Posterior vena cava (tissue), 2 donors: ENCODE measurements at places on chromosomes 11 and 22. TPM values are rescaled to one million over a fixed set of nuclear protein-coding genes. Genes with fewer than 3 reads are reported as not detected.

The FXYD2 gene
- 3.6 TPM for total RNA-seq

The SPI1 gene
- 27.7 TPM for total RNA-seq

The CCDC116 gene
- total RNA-seq = 0.23 TPM

The KRTAP5-1 gene
- total RNA-seq = not detected

The RASD2 gene
- total RNA-seq = 5.8 TPM

GRCh38 chr11:63769042-63769713 is 603 bp upstream of the ZFTA start:
- peak; percentile 81 for DNase-seq

DNA sequence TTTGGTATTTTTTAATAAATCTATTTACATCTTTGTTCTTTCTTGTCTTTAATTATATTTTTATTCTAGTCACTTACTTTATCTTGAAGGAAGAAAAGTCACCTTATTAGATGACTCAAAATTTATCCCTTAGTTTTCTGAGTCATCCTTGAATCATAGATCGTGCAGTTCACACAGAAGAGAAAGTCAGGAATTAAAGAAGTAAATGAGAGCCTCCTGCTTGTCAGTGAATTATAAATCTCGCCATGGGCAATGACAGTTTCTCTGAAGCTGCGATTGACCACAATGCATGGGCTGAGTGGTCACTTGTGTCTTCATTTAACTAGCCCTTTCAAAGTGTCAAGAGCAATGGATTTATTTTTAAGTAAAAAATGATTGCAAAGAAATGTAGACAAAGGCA is 91.2 kb downstream of the LUZP2 start:
- DNase-seq = no peak

DNA sequence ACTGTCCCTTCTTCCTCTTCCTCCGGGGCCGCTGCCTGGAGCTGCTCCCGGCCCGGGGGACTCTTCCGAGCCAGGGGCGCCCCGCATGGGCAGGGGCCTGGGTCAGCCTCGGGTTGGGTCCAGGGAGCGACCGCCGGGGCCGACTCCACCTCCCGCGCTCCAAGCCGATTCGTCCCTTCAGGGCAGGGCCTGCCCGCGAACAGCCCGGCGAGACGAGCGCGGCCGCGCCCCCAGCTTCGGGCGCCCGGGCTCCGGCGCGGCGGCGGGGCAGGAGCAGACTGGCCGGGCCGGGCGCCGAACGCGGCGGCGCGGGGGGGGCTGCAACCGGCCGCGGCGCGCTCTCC is at the start of gene LARGE1:
TSS of gene LARGE1 (minus strand) at position 280 of the 344 bp plus-strand sequence.
- no peak for DNase-seq

DNA sequence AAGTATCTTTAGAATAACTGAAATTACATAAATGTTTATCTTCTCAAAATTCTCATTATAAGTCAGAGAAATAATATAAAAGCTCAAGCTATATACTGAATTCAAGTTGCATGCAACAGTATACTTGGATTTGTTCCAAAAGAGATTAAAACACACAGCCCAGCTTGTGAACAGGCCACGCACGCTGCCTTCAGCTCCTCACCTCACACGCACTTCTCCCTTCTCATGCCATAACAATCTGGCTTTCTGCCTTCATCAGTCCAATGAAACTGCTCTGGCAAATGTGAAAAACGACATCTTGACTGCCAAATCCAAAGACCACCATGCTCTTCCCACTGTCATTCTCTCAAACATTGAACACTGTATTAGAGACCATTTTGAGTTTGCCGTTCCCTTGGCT is 22.1 kb downstream of the ATP6V1E1 start:
- no peak for DNase-seq

- DNase-seq = peak; percentile 74
Observed at GRCh38 chr11:1078191-1078601, 3.5 kb downstream of the MUC2 start.

DNA sequence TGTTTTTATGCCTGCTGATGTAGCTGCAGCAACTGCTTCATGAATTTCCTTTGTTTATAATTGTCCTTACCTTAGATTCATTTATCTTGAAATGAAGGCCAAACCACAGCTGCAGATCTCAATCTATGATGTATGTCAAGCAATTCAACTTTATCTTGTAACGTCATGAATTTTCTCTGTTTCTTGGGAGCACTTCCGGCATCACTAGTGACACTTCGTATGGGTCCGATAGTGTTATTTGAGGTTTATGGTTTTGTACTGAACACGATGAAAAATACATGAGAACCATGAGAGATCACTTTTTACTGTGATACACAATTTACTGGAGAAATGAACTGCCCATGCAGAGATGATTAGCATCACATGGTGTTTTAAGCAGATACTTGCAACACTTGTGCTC is 98.5 kb downstream of the CSTPP1 start:
- DNase-seq = no peak

DNA sequence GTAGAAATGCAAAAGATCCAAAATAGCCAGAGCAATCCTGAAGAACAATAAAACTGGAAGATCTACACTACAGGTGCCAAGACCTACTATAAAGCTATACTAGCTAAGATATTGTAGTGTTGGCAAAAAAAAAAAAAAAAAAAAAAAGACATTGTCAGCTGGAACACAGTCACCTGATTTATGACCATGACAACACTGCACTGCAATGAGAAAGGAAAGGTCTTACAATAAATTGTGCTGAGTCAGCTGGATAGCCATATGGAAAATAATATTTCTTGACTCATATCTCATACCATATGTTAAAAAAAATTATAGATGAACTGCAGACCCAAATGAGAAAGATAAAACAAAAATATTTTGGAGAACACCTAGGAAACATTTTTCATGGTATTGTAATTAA is 3.1 kb upstream of the PANX3 start:
- no peak for DNase-seq

DNA sequence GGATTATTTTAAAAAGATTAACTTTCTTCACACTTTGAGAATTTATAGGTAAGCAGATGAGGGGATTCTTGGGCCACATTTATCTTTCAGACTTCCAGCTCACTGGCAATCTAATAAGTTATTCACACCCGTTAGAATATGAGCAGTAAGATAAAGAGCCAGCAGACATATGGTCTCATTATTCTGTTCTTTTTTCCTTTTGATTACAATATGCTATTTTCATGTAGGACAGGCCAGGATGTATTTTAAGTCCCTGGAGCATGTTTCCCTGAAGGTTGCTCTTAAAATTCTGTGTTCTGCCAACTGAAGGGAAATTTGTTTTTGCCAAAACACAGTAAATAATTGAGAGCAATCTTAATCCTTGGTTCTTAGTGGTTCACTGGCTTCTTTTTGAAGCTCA is 22.2 kb downstream of the PDHX start:
- DNase-seq = no peak
